ENCODE measurements at places on chromosomes 12 and 14.
A peak's percentile ranks its signal among the peaks of the same experiment; 100 is the strongest.

DNA sequence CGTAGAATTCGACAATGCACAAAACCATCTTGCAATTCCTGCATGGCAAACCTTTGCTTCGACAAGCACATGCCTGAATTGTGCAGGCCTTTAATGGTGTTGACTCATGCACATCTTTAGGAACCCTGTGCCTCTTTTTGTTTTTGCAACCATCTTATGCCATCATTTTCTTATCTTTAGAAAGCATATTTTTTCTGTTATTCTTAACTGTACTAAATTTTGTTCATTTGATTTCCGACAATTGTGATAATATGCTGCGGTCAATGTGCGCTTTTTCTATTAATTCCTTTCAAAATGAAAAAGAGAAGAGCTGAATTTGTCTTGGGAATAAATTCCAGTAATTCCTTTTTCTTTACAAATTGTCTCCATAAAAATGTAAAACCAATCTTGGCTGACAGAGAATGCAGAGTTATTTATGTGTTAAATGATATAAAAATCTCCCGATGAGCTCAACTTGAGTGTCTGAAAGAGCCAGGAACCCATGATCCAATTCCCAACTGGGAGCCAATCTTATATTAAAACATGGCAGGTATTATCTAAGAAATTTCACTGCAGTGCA is 20.1 kb upstream of the CDK17 start:
- DNase-seq, result peak; percentile 79

DNA sequence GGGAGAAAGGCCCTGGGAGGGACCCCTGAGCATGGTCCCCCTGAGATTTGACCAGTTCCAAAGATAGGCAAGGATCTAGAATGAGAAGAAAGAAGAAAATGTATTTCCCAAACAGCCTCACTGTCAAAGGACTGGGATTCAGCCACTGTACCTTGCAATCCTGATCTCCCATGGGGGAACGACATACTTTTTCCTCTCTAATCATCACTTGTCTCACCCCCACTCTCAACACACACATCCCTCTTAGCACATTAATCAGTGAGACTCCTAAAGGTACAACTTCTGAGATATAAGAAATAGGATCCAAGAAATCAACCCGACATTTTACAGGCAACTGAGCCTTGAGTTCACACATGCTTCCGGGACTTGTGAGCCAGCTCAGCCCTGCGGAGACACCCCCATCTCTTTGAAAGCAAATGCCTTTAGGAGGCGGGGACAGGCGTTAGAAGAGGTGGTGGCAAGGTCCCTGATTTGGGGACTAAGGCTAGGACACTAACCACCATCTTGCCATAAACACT is 1.4 kb downstream of the MAP3K9 start:
- peak; percentile 80 for DNase-seq

DNA sequence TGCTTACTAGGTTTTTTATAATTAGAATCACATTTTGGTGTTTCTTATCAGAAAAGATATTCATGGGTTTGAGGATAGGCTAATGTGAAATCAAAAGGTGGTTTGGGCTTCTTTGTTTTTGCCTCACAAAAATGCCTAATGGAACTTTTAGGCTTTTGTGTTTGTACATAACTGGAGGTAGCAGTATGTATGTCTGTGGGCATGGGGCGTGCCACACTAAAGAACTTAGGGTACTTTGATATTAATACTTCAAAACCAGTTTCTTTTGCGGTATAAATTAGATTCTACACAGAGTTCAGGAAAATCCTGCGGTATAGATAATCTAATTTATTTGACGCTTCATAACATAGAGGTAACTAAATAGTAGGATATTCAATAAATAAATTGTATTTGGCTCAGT is 1.9 kb downstream of the ETV6 start:
- DNase-seq, result no peak

DNA sequence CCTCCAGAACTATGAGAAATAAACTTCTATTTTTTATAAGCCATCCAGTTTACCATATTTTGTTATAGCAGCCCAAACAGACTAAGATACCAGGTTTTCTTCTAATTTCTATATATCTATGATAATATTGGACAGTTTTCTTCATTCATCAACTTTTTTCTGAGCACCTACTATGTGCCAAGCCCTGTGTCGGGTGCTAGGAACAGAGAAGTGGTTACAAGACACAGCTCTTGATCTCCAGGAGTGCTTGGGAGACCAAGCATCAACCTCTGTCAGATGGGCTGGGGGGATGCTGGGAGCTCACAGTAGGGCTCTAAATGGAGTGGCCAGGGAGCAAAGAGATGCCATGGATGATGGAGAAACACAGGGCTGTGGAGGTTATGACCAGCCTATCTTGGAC is 2.9 kb upstream of the WSCD2 start:
- no peak for DNase-seq

DNA sequence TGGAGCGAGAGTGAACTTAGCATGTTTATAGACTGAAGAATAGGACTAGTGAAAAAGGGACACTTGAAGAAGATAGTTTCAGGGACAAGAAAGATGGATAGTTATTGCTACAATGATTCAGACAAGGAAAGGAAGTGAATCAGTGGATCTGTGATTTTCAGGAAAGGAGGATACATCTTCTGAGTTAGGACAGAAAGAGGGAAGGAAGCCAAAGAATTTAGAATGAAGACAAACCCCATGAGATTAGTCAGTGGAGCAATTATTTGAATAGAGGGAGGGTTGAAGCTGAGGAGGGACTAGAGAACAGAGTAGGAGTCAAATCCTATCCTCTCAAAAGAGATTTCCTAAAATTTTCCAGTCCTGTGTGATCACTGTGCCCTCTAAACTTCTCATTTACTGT is 282.7 kb downstream of the AKAP6 start:
- no peak for DNase-seq

DNA sequence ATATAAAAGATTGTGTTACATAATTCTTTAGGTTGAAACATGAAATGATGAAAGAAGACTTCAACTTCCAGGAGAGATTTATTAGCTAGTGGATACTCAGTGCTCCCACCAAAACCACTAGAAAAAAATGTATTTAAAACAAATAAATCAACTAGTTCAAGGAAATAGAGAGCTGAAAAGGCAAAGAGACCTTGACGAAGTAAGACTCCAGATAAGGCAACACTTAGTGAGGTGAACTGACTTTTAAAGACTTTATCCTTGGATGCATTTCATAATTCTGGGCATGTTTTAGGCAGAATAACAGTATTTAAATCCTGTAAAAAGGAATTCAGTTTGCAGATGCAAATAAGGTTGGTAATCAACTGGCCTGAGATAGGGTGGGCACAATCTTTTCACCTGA is 1150.7 kb downstream of the FSCB start:
- no peak for DNase-seq

GRCh38 chr14:23430723-23431085 is 4.8 kb downstream of the MYH7 start:
- DNase-seq, result peak; percentile 44

DNA sequence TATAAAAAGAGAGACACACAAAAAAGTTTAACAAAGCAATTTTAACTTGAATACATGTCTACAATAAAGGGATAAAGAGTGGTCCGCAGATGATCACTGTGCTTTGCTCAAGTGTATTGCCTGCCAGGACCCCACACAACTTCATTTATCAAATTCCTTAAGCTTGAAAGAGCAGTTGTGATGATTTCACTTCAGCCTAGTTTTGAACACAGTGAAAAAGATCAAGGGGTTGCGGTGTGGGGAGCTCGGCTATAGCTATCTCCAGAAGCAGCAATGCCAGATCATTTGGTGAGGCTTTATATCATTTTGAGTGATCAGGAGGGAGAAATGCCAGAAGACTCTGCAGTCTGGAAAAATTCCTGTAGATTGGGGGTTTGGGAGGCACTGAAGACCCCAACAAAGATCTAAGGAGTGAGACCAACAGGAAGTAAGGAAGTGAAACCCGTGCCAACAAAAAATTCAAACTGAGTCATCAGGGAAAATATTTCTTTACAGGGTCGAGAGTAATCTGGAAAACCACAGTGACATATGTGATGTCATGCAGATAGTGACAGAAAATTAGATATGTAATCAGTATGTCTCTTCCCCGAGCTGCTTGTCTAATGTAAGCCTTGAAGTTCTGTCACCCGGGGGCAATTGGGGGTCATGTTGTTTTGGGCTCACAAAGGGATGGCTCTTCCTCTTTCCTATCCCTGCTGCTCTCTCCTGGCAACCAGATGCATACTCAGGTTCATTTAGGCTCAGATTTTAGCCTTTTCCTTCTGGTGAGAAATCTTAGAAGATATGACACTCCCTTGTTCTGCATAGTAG is 221.8 kb downstream of the MSRB3 start:
- DNase-seq, result no peak

DNA sequence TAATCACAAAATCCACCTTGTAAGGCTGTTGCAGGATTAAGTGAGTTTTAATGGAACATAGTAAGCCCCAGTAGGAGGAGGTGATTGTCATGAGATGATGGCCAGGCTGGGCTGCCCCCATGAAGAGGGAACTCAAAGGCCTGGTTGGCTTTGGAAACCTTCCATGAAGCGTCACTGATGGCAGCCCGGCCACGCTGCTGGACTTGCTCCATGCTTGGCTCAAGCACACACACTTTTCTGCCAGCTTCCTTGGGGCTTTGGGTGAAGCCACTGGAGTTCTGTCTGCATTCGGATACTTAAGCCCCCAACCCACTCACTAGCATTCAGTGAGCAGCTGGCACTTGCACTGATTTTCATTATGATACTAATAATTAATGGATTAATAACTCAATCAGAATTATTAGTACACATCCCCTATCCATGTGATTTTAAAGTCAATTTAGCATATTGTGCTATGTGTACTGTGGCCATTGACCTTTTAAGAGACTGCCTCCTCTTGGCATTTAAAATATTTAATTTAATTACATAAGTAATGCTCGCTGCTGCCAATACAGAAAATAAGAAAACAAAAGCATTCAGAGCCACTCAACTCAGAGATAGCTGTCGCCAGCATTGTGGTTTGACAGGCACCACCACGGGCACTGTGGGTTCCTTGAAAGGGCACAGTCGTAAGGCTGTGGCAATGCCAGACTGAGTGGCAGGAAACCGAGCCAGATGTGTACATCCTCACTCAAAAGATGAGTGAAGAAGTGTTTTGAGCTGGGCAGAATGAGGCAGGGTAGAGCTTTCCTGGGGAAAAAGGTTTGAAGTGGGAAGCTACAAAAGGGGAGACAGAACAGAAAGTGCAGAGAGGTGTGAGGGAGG is 15.9 kb downstream of the KRT85 start:
- DNase-seq, result peak; percentile 52

GRCh38 chr12:100674036-100674888 is 100.8 kb downstream of the GAS2L3 start:
- DNase-seq, result no peak

- DNase-seq, result no peak
Measured at GRCh38 chr12:100170313-100170858, 27.7 kb upstream of the BLTP3B start.

GRCh38 chr12:108779998-108780688 is 48.8 kb upstream of the CORO1C start:
- DNase-seq, result no peak

- DNase-seq, result peak; percentile 28
Measured at GRCh38 chr12:66103016-66103913, 27.3 kb downstream of the LLPH start.

DNA sequence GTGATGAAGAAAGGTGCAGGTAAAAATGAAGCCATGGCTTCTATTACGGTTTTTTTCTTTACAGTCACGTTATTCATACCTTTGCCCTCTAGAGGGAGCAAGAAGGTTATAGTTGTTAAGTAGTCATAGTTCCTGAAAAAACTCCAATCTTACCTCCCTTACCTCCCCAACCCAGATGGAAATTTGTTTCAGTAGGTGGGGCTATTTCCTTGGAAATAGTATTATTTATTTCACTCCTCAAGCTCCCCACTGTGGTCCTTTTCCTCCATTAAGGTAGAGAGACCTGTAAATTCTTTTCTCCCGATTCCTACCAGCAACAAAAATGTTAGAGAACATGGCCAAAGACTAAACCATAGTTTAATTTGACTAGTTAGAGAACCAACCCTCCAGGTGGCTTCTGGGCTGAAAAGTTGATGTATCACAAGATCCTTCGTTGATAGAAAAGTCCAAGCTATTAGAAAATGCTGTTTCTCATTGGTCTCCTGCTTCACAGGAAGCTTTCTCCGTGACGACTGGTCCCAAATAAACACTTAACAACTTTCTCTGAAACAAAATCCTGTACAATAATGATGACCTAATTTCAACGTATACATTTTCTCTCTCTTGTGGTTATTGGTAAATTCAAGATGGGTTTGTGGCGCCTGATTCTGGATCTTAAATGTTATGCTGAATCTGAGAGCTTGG is 43.5 kb downstream of the TMX1 start:
- peak; percentile 50 for DNase-seq

DNA sequence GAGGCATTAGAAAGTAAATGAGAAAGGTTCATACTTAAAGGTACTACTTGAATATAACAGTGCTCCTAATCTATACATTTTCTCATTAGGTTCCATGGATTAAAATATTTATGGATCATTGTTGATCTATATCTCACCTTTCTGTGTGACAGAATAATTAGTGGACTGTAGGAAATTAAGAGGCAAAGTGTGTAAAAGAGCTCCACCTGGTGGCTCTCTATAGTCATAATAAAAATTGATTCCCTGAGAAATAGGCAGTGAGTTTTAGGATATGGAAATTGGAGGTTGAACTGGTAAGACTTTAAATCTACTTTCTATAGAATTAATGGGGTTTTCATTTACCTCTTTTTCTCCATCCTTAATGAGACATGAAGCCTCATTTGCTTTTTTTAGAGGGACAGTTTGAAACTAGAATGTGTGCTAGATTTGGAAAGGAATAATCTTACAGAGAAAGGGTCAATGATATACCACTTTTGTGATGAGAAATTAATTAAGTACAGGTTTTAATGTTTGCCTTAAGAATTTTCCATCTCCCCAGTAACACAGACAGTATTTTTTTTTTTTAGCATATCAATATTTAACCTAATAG is 11.8 kb upstream of the DERA start:
- peak; percentile 58 for DNase-seq

DNA sequence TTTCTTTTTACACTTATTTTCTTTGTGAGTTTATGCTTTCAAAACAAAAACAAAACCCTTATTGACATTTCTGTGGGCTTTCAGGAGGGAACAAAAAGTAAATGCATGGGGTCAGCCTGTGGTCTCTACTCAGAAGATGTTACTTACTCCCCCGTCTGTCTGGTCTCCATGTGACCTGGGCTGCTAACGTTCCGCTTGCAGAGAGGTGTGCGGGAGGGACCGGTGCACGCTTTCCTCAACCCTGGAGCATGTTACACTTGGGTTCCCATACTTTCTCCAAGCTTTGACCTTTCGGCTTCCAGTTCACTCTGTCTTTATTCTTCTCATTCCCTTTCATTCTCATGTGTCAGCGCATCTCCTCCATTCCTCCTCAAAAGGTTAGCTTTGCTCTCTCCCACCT is 36.5 kb downstream of the ZC3H14 start:
- no peak for DNase-seq

DNA sequence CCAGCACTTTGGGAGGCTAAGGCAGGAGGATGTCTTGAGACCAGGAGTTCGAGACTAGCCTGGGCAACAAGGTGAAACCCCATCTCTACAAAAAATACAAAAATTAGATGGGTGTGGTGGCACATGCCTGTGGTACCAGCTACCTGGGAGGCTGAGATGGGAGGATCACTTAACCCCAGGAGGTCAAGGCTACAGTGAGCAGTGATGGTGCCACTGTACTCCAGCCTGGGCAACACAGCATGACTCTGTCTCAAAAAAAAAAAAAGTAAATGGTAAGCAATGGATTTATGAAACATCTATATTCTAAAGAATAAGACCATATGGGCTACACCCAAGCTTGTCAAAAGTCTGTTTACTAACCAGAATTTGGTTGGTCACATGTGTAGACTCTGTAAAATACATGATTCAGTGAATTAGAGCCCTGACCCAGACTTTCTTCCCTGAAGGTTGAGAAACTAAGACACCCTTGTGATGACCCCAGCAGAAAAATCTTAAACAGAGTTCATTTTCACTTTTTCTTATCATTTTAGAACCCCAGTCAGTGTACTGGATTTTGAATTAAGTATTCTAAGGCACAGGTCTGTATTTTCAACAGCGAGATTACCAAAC is 12.1 kb downstream of the FGD6 start:
- no peak for DNase-seq

All from common myeloid progenitor, CD34-positive (primary cell).